ENCODE measurements at places on chromosomes 1 and 21. TPM values are rescaled to one million over a fixed set of nuclear protein-coding genes. Genes with fewer than 3 reads are reported as not detected.

DNA sequence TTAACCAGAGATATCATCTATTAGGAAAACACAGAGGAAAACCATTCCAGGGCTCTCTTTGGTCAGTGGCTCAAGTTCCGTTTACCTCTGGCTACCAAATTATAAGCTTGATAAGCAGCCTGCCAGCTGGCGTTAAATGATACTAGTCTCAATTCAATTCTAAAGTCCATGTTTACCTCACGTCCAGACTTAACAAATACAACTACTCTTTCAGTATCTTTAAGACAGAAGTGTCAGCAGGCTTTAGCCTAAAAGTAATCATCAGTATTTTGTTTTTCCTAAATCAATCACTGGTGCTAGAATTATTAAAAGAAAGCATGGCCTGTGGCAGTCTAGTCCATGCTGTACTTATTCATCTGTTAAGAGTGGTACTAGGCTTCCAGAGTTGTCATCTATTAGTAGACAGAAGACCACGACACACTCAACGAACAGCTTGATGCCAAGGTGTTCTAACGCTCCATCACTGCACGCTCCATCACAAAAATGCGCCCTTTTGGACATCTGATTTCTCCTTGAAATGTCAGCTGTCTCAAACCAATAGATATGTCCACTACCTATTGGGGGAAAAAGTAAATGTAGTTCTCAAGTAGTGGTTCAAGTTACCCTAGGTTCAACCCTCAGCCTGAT, 1.5 kb downstream of the IVNS1ABP start:
- no peak for DNase-seq

GRCh38 chr1:241917487-241917886, 40.1 kb upstream of the BECN2 start:
- DNase-seq: no peak

DNA sequence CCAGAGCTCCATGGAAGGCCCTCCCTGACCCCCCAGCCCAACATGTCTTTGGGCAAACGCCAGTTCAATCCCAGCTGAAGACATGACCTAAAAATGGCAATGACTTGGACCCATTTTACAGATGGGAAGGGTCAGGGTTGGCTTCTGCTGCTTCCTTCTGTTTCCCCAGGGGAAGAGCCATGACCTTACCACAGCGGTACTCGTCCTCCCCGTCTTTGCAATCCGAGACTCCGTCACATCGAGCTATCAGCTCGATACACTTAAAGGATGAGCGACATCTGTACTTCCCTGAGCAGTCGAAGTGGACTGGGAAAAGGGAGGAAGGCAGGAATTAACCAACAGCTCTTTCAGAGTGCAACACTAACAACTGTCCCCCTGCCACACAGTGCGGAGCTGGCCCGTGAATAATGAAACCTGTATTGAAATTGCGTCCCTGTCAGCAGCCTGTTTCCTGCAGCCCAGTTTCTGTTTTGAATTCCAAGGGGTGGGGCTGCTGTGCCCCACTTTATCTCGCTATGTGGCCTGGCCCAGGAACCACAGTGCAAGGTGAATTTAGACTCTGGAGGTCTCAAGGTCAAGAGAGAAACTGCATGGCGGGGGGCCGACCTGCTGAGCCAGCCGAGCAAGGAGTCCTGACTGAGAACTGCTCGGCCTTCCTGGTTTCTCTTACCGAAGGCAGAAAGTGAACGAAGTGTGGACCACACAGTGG, 7.0 kb downstream of the TMPRSS3 start:
- peak; percentile 54 for DNase-seq

DNA sequence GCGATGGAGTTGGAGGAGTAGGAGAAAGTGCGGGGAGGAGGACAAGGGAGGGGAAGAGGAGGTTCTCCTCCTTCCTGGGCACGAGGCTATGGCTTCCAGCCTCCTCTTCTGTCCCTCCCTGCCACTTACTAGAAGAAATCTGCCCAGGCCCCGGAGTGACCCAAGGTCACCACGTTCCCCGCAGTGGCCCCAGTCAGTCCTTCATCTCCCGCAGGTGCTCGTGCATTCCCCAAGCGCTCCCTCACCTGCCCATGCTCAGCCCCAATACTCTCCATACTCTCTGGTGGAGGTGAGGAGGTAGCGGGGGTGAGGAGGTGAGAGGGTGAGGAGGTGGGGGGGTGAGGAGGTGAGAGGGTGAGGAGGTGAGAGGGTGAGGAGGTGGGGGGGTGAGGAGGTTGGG, 85.4 kb downstream of the CCDC185 start:
- DNase-seq: no peak

GRCh38 chr1:227604446-227604845, 41.1 kb downstream of the ZNF678 start:
- no peak for DNase-seq

DNA sequence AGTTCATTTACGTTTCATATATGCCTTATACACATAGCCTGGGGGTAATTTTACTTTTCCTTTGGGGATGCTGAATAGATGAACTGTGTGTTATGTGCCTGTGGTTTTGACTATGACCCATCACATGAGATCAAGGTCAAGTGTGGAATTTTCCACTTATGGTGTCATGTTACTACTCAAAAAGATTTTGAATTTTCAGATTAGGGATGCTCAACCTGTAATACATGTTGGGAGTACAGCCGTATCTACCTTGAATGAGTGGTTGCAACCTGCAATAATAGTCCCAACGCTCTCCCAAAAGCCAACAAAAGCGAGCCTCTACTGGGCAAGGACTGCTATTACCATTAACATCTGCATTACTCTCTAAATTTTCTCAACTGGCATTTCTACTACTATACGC, 68.5 kb upstream of the SDC3 start:
- no peak for DNase-seq

DNA sequence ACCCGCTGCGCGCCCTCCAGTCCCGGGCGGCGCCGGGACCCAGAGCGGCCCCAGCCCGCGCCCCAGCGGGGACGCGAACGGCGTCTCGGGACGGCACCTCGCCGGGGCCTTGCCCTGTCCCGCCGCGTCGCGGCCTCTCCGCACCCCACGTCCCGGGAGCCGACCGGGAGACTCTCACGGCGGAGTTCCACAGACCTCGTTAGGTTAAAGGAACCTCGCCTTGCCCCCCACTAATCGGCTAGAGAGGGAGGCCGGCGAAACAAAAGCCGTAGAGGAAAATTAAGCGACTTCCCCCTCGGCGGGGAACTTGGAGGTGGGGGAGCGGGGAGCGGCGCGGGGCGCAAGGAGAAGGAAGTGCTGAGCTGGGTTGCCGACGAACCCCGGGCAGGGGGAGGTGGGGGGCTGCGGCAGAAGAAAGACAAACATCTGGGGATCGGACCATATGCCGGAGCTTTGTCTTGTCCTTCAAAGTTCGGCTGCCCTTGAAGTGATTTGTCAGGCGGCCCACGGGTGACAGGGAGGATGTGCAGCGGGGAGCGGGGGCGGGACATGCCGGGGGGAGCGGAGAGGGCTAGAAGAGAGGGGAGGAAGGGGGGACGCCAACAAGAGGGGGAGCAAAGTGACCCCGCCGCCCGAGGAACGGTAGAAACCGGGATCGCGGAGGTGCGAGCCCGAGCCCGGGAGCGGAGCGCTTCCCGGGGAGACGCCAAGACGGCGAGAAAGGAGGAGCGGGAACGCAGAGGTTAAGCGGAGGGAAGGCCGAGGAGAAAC, 120.0 kb upstream of the RRP15 start:
- peak; percentile 68 for DNase-seq

DNA sequence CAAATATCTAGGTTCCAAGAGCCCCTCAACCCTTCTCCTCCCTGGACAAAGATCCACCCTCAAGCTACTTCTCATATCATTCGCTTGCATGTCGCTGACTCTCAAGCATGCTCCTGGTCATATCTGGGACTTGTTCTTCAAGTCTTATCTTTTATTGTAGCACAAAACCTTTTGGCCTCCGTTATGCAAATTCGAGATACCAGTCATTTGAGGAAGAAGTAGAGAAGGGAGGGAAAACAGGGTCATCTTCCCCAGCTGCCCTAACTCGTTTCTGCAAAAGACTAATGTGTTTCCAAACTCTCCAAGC, 63.8 kb upstream of the ETS2 start:
- no peak for DNase-seq

Gene TTC39A
- total RNA-seq: 42.1 TPM

Gene CCDC18
- 3.1 TPM for total RNA-seq

Gene ID3
- total RNA-seq: 242 TPM

DNA sequence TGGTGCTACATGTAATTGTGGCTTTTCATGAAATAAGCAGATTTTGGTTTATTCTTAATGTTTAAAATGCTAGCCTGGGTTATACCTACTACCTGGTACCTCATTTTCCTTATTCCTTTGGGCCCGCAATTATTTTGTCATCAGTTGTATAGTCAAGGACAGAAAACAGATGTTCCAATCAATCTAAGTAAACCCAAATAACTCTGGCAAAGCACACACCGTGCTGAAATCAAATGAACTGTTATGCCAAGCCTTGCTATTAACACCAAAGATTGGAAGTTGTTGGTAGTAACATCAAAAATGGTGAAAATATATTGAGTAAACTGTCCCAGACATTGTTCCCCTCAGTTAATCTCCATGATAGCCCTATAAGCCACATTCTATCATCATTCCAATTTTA, 248.9 kb downstream of the FGGY start:
- DNase-seq: no peak

Gene ARHGEF10L
- 34.1 TPM for total RNA-seq

Data from upper lobe of right lung (tissue), 1 donor.